Fibroblast of mammary gland (primary cell): ENCODE measurements at places on chromosomes 4 and X.

DNA sequence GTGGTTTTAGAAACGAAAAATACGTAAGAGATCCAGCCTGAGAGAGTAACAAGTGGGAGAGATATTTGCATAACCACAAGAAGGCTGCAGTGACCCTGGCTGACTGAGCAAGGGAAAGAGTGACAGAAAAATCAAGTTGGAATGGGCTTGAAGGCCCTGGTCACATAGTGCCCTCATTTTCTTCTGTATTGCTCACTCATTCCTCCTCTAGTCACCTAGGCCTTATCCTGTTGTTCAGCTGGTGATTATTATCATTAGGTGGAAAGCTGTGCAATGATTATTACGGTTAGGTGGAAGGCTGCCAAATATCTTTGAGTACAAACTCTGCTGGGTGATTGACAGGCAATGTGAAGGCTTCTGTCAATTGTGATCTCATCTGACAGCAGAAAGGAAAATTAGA is 2384.1 kb downstream of the PCDH7 start:
- no peak for DNase-seq

DNA sequence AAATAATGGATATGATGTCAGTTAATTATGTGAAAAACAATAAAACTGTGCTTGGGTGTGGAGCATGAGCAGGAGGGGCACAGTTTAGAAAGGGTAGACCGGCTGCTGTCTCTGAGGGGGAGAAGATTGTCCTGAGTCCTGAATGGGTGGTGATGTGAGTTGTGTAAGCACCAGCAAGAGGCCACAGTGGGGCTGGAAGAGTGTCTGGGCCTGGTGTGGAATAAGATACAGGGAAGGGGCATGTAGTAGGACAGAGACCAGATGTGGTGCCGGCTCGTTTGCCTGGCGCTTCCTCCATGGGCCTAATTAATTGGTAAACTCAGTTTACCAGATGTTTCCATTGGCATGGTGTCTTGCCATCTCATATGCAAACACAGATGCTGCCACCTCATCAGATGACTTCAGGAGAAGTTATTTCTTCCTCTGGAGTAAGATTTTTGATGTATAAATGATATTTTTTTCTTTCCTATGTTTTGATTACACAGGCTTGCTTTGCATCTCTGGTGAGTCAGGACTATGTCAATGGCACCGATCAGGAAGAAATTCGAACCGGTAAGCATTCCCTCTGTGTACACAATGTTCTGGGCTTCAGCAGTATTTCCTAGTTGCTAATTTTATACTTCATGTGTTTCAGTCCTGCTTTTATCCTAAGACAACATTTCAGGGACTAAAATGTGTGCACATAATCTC is 5.1 kb downstream of the MED28 start:
- DNase-seq, result peak; percentile 88

DNA sequence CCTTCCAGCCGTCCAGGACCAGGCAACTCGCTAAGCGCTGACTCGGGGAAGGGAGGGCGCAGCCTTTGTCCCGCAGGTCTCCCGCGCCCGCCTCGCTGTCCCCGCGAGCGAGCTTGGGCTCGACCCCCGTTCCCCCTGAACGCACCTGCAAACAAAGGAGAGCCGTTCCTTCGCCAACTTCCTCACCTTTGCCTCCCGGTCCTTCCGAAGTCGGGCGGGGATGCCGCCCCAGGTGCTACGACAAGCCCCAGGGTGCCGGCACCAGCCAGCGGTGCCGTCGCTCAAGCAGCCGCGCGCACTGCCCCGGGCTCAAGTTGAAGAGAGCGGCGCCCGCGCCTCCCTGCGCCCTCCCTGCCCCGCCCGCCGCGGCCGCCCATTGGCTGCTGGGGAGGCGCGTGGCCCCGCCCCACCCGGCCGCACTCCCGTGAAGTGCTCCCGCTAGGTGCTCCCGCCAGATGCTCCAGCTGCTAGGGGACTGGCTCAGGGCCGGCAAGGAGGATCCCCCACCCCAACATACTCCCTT is 107.1 kb downstream of the NSUN7 start:
- peak; percentile 39 for DNase-seq

- DNase-seq, result no peak
Observed at GRCh38 chrX:154362085-154362742, 12.2 kb downstream of the FLNA start.

- no peak for DNase-seq
Observed at GRCh38 chr4:42638993-42639392, 17.9 kb downstream of the ATP8A1 start.

- peak; percentile 84 for DNase-seq
Observed at GRCh38 chrX:39675619-39676018, 422.1 kb downstream of the BCOR start.

DNA sequence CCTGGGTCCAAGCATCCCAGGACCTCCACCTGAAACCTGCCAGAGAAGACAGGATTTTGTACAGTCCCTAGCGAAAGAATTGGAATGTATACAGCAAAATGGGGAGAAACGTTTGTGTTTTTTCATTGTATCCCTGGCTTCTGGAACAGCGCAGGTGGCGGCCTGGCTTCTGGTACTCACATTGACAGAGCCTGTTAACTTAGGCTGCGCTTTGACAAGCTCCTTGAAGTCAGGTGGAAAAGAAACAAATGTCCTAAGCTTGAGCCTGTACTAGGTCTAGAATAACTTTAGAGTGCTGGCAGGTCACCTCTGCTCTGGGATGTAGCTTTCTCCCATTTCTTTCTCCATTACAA is 343.7 kb upstream of the KLF3 start:
- no peak for DNase-seq

- DNase-seq, result no peak
Observed at GRCh38 chrX:129000018-129000417, 523.3 kb downstream of the SMARCA1 start.

DNA sequence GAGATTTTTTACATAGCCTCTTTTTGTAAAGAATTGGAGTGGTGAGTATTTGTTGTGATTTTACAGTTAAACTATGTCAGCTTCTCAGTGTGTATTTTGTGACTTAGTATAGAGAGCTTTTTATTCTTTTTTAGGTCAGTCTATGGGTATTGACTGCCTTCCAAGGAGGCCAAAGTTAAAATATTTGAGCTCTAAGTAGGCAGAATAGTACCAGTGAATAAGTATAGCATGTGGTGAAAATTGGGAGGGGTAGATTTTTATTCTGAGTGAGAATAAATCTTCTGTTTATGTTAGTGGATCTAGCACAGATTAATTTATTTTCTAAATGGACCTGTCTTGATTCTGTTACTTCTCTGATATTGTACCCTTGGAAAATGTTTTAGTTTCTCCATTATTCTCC is 37.5 kb downstream of the HERC3 start:
- DNase-seq, result peak; percentile 62

- no peak for DNase-seq
Observed at GRCh38 chr4:10030972-10031667, 9.8 kb upstream of the SLC2A9 start.

DNA sequence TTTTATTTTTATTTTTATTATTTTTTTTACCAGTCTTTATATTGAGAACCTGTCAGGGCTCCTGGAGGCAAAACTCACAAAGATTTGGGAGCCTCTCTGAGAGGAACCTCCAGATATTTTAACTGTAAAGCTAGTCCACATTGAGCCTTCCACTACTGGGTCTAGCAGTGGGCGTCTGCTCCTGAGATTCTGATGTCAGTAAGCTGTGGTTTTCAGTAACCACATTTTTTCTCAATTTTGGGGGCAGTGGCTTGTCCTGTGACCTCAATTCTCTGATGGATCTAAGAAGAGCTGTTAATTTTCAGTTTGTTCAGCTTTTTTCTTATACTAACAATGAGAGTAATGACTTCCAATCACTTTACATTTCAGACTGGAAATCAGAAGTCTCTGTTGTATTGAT is 23.6 kb upstream of the GPRASP1 start:
- no peak for DNase-seq

GRCh38 chr4:182809417-182810102 is 107.6 kb downstream of the DCTD start:
- no peak for DNase-seq

DNA sequence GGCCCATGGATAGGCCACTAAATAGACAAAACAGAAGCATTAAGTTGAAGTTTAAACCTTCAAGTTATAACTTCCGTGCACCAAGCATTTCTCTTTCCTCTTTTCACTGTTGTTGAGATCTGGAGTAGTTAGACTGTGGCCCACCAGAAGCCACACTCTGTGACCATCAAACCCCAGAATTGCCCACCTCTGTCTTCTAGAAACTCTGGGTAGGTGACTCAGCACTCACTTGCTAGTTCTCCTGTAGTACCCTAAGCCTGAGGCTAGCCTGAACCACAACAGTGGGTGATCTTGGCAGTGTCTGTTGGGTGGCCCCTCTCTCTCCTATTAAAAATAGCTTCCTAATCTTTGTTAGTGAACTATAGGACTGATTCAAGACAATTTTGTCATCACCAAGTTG is 24.6 kb upstream of the CD40LG start:
- no peak for DNase-seq

- no peak for DNase-seq
Observed at GRCh38 chr4:173038192-173038896, 130.3 kb upstream of the GALNT7 start.

GRCh38 chr4:84028340-84028739 is 470.8 kb downstream of the NKX6-1 start:
- no peak for DNase-seq

DNA sequence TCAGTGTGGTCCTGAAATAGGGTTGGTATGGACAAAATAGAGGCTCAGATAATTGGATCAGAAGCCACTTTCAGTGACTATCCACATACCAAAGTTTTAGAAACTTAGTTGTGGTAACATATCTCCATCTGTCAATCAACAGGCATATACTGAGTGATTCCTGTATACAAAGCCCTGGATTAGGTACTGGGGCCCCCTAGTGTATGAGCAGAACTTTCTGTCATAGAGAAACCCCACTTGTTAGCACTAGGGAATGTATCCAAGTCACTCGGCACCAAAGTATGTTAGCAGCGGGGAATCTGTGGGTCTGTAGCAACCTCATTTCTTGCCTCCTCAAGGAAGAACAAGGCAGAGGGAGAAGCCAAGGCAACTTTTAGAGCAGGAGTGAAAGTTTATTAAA is 50.7 kb downstream of the MAP7D3 start:
- DNase-seq, result peak; percentile 60

DNA sequence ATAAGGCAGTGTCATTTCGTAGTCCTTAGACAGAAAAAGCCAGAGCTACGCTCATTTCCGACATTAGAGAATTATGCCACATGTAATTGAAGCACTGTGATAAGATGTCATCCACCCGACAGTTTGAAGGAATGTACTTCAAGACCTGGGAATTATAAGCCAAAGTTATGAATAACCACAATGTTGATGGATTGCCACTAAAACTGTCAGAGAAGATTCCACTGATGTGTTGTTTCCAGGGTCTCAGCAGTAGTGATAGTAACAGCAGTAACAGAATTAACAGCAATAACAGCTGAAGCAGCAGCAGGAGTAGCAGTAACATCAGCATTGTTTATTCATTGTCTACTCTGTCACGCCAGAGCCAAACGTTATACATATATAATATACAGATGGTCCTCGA is 24.7 kb downstream of the RAB33A start:
- no peak for DNase-seq

GRCh38 chrX:71556036-71556435 is 22.2 kb upstream of the GCNA start:
- DNase-seq, result no peak

GRCh38 chr4:78014889-78015886 is 41.9 kb upstream of the FRAS1 start:
- no peak for DNase-seq

DNA sequence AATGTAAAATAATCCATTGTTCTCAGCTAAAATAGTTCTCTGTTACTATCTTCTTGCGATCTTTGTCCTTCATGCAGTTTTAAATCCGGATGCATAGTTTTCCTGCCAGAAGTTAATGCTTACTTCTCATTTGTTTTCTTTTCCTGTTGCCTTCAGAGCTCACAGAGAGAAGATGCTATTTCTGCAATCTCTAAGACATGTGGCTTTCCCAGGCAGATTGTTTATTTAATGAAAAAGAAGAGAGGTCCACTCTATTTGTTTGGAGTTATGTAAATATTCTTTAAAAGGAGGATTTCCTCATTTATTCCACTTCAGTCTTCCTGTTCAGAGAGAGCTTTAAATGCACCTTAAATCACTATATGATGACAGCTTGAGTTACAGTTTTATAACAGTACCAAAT is 39.3 kb upstream of the HPGD start:
- DNase-seq, result no peak

- DNase-seq, result peak; percentile 18
Observed at GRCh38 chrX:44401151-44401550, 57.7 kb upstream of the EFHC2 start.

DNA sequence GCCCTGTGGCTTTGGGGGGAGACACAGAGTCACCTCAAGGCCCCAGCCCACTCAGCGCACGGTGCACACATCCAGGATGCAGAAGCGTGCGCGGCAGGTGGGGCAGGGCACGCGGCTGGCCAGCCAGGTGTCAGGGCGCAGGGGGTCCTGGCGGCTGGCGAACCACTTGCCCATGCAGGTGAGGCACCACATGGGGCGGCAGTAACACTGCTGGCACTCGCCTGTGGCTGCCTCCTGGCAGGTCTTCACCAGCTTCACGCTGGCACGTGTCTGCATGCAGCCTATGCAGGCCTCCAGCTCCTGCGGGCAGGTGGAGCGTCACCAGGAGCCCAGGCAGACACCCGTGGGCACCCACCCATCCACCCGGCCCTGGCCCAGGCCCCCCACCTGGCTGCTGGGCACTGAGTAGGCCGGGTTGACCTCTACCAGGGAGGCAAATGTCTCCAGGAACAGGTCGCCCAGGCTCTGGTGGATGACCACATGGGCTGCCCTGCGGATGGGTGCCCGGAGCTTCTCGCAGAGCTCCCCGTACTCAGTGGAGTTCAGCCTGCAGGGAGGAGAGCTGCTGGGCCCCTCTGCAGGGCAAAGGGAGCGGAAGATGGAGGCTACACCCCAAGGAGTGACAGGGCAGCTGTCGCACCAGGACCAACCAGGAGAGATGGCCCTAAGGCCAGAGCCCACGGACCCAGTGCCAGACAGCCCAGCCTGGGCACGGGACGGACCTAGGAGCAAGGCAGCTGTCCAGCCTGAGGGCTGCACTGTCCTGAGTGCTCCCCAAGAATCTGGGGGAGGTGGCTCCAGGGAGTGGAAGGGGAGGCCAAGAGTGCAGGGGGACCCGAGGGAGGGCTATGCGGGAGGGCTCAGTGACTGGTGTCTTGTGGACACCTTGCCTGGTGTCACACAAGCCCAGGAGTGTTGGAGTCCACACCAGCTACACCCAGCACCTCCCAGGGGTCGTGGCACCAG is 3.7 kb downstream of the TMEM129 start:
- DNase-seq, result no peak

- peak; percentile 83 for DNase-seq
Observed at GRCh38 chr4:37758226-37758625, 68.3 kb upstream of the PGM2 start.

GRCh38 chr4:4781936-4782707 is 77.3 kb upstream of the MSX1 start:
- peak; percentile 75 for DNase-seq

DNA sequence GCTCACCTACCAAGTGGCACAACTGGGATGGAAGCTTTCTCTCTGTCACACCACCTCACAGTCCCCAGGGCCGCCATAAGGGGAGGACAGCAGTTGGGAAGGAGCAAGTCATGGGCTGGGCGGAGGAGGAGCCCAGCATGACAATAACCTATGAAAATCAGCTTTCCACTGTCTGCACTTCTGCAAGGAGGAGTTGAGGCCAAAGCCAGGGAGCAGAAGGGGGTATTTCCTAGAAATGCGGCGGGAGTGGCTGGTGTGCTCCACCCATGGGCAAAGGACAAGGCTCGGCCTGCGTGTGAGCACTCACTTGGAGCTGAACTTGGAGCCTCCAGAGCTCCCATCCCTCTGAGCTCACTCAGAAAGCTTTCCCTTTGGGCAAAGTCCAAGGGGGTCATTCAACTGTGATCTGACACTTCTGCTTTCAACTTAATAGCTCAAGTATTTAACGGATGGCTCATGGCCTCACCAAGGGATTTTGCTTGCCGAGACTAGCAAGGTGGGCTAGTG is 18.5 kb downstream of the APLN start:
- no peak for DNase-seq
